ENCODE measurements at places on chromosomes 1 and 21. TPM values are rescaled to one million over a fixed set of nuclear protein-coding genes. Genes with fewer than 3 reads are reported as not detected.

The RPL22 gene
- total RNA-seq, result 93.0 TPM

The SNX7 gene
- 78.9 TPM for total RNA-seq

The PLPPR5 gene
- total RNA-seq, result not detected

The PRELP gene
- total RNA-seq, result 0.29 TPM

The ZNF683 gene
- not detected for total RNA-seq

The IGSF21 gene
- not detected for total RNA-seq

The PPM1J gene
- 0.59 TPM for total RNA-seq

The PPIAL4G gene
- not detected for total RNA-seq

The SAMSN1 gene
- under 0.01 TPM for total RNA-seq

The MYOC gene
- total RNA-seq, result not detected

The AK5 gene
- 38.3 TPM for total RNA-seq

The PCP4L1 gene
- not detected for total RNA-seq

The IGFN1 gene
- under 0.01 TPM for total RNA-seq

The FASLG gene
- total RNA-seq, result not detected

The B3GALT5 gene
- total RNA-seq, result under 0.01 TPM

The KCNA3 gene
- total RNA-seq, result not detected

The TTLL10 gene
- total RNA-seq, result not detected

The CHODL gene
- total RNA-seq, result not detected
